Stimulated activated CD8-positive, alpha-beta memory T cell treated with anti-CD3 and anti-CD28 coated beads, Interleukin-2, amount 100 ng/mL, for 1 hour (primary cell): ENCODE measurements at places on chromosomes 16 and 17.

DNA sequence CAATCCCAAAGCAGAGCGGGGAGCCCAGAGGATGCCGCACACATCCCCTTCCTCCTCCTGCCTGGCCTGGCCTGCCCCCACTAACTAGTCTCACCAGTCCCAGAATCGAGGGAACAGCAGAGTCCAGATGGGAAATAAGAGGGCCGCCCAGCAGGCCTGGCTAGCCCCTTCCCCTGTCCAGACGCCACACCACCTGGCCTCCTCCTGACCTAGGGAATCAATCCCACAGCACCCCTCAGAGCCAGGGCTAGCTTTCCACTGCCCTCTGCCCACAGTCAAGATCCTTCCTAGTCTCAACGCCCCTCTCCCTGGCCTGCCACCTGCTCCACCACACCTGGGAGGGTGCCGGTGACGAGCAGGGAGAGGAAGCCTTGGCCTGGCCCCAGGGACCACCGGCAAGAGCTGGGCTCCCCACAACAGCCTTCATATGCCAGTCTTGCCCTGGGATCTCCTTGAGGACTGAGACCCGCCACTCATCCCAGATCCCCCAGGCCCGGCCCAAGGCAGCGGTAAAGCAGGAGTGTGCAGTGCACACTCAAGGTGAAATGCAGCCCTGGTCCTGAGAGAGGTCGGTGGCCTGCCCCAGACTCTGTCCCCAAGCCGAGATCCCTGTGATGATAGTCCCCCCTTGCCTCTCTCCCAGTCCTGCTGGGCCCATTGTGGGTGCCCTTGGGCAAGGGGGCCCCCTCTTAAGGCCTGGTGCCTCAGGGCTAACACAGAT lies 27.9 kb downstream of the KATNB1 start:
- no peak for DNase-seq

- no peak for DNase-seq
These were observed 7.5 kb downstream of the ASPSCR1 start for GRCh38 chr17:81984773-81985410.

DNA sequence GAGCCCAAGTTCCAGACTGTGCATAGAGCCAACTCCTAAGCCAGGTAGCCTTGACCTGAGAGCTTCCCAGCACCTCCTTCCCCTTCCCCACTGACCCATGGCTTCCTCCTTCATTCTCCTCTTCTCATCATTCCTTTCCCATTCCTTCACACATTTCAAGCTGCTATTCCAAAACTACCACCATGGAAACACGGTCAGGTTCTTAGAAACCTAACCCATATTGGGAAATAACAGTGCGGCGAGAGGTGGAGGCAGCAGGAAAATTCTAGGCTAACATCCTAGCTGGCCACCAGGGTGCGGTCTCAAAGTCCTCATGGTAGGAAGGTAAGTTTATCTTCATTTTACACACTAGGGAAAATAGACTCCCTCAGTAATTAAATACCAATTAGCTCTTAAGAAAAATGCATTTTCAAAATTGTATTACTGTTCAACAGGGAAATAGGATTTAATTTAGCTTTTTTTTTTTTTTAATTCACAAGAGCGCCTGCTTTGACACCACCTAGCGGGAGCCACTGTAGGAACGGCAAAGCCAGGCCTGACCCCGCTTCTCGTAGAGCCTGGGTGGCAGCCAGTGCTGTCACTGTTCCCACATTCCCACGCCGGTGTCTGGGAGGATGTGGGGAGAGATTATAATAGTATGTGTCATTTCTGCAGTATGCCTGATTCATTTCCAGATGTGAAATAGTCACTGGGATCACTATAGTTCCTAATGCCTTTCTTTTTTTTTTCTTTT lies 14.0 kb upstream of the SPHK1 start:
- DNase-seq: no peak

GRCh38 chr16:11711662-11712061 lies 31.0 kb downstream of the TXNDC11 start:
- DNase-seq: no peak

- no peak for DNase-seq
These were observed 54.6 kb downstream of the PLD6 start for GRCh38 chr17:17151541-17151940.

GRCh38 chr17:42387661-42388380 lies 421 bp downstream of the STAT3 start:
- peak; percentile 21 for DNase-seq

- no peak for DNase-seq
These were observed 237.2 kb downstream of the TOX3 start for GRCh38 chr16:52309446-52310416.

GRCh38 chr16:64730261-64730660 lies 391.6 kb downstream of the CDH11 start:
- no peak for DNase-seq

GRCh38 chr16:55044201-55044975 lies 113.7 kb downstream of the IRX5 start:
- no peak for DNase-seq

DNA sequence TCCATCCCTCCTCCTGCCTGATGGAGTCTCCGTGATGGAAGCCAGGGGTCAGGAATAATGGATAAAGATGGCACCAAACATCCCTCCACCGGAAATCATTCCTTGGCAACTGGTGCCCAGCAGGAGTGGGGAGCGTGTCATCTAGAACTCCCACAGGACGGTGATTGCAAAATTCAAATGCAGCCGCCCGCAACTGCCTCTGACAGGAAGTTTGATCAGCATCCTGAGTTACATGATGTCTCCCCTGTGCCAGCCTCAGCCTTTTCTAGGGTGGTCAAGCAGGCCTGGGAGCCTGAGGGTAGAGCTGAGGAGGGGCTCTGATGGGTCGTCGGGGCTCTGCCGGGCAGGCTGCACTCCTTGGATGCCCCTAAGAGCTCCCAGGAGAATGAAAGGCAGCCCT lies 52.8 kb downstream of the GSG1L start:
- no peak for DNase-seq
